HS-5 (cell line): ENCODE measurements at places on chromosomes 11 and 22.

GRCh38 chr22:34210301-34210700, 290.0 kb upstream of the LARGE1 start:
- no peak for DNase-seq

DNA sequence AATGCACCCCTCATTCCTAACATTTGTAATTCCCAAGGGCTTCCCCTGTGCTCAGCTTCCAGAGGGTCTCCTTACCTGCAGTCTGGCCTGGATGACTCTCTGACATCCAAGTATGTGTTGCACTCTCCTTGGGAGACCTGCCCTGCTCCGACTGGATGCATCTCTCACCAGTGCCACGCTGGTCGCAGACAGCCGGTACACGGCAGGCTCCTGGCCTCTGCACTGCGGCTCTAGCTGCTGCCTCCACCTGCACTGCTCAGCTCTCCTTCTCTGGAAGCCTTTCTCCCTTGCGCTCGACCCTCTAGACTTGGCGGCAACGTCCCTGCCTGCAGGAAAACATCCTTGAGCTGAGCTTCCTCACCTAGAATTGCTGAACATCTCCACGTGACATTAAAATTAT, 685.9 kb downstream of the BRD1 start:
- DNase-seq = no peak

DNA sequence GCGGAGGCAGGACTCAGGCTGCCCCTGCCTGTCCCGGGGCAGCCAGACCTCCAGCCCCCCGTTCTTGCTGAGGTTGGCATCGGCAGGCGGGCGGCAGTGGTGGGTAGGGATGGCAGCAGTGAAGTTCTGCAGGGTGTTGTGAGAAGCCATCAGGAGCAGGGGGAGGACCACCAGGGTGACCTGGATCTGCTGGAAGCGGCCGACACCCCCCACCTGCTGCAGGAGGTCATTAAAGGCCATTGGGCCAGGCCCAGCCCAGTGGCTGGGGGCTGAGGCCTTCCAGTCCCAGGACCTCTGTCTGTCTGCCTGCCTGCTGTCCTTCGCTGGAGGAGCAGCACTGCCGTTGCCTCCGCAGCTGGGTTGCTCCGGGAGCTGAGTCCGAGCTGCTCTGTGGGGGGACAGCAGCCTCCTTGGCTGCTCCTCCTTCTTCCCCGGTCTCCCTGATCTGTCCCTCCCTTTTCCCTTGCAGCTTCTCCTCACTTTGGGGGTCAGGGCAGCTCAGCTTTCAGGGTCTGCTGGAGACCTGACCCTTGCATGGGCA, at the start of gene SLC22A6:
Gene SLC22A6, minus strand, starts transcription at position 517 of the 541 bp plus-strand sequence. Its CDS starts 277 bp downstream, at position 240.
- DNase-seq = no peak

DNA sequence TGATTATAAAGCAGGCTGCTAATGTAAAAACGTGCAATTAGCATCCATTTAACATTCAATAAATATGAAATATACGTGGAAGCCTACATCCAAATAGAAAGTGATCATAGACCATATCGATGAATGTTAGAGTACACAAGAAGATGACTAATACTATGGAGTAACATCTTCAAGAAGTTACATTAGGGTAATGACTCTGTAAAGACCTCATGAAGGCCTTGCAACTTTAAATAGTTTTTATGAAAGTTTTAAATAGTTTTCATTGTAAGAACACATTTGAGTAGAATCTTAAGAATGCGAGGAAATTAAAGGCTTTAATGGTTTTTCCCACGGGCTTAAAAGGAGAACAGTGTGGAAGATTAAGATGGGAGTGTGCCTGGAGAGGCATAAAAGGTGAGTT, 1.4 kb downstream of the TRIM34 start:
- no peak for DNase-seq

GRCh38 chr11:94521684-94522083, 9.4 kb downstream of the C11orf97 start:
- DNase-seq = no peak

DNA sequence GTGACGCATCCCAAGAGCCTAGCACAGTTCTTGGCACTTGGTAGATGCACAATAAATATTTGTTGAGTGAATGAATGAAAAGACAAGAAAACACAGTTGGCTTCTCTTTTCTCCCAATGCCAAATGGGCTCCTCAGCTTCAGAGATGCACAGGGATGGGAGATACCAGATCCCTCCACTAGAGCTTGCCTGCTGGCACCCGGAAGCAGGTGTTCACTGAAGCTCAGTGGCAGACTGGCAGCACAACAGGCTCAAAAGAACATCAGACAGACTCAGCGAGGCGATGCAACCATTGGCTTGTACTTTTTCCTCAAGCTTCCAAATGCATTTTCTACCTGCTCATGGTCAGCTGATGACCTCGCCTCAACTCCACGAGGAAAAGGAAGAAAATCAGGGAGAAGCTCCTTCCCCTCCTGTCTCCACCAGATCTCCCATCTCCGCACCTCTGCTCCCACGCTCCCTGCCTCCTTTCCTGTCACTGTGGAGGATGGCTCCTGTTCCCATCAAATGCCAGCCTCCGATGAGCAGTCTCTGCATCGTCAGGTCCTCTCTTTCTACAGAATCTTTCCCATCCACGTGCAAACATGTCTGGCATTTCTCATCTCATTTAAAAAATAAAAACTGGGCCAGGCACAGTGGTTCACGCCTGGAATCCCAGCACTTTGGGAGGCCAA, 5.8 kb downstream of the RAPSN start:
- no peak for DNase-seq

GRCh38 chr11:73982595-73982989, at the start of gene UCP2:
TSS of gene UCP2 (minus strand) at chr11:73982843. CDS start at chr11:73978378, 4,465 bp downstream.
- DNase-seq = no peak

DNA sequence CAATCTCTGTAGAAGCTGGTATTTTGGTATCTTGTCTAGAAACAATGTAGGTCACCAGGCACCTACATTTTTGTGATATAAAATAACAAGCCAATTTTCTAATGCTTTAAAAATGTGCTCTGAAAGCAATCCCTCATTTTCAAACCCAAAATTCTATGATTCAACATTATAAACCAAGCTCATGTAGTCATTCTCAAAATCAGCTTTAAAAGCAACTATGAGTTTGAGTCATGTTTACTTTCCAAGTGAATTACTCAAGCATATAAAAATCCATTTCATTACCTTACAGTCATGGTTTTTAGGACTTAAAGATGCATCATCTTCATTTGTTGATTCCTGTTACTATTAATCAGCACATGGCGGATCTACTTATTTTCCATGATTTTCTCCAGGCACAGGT, 216.4 kb downstream of the GRM5 start:
- DNase-seq = peak; percentile 80

DNA sequence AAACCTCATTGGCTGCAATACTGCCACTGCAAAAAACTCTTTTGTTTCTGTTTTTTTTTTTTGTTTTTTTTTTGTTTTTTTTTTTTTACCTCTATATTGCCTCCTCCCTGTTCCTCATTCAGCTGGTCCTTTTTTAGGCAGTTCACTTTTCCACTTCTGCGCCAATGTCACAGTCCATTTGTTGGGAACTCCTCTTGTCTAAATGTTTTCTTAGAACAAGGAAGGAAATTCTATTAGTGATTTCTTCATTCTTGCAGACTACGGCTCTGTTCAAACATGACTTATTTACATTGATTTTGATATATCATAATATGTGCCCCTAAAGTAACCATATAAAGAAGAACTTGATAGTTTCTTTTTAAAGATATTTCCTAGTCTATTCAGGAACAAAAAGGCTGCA, 2.9 kb downstream of the FAM118B start:
- no peak for DNase-seq
